Mesenteric fat pad (tissue), 1 donor: ENCODE measurements at places on chromosomes 6 and 20.

GRCh38 chr6:107124934-107125348 is 9.6 kb upstream of the BEND3 start:
- peak; percentile 26 for DNase-seq

DNA sequence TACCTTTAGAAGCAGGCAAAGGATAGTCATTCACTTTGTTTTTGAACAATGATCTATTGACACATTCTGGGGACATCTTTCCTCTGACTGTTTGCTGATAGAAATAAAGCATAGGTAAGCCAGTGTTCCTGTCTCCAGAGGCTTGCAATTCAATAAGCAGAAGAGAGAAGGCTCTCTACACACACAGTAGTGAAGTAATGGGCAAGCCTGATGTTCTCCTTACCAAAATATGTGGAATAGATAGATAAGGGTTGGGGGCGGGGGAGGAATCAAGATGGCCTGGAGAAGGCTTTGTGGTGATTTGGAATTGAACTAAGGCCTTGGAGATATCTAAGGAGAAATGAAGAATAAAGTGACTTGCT is 27.3 kb downstream of the PAQR8 start:
- no peak for DNase-seq

DNA sequence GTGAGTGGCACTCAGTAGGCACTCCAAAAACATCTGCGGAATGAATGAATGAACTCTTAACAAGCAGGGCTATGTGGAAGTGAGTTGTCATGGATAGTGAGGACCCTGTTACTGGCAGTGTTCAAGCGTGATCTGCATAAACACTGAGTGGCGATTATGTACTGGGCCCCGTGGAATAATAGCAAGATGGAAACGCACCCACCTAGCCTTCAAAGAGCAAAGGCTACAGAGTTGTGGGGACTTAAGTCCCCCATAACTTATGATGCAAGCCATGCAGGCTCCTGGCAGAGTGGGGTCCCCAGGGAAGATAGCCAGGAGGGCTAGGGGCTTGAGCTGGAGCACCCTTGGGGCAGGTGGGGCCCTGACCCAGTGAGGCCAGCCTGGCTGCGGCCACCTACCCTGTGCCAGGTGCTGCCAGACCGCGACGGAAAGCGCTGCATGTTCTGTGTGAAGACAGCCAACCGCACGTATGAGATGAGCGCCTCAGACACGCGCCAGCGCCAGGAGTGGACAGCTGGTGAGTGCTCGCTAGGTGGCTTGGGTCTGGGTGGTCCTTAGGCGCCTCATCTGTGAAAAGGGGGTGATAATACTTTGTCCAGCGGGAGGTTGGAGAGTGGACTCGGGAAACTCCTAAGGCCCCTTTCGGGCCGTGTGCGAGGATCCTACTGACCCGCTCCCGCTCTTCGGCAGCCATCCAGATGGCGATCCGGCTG is 20.0 kb downstream of the DEF6 start:
- no peak for DNase-seq

DNA sequence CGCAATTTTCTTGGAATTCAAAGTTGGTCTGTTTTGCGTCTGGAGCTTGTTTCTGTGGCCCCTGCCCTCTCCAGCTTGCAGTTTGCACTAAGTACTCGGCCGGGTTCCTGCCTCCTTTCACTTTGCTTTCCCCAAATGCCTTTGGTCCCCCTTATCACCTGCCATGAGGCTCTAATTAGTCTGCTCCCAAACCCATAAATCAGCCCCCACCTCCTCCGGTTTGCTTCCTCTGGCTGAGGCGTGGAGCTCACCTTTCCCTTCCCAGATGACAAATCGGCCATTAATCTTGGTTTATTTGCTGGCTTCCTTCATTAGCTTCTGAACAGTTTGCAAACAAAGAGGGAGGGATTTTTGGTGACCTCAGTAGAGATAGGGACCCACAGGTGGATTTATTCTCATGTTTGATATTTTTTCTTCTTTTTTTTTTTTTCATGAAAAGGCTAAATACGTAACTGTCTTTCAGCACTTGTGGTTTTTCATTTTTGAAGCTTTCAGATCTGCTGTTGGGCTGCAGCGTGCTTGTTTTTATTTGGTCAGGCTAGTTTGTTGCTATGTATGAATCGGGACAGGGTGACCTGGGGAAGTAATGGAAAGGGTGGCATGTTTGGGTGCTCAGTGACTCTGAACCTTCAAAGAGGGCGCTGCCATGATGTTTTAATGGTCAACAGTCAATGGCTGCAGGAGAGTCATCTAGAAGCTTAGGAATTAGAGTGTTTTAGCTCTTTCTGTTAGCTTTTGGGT is 121.7 kb upstream of the JAG1 start:
- no peak for DNase-seq

DNA sequence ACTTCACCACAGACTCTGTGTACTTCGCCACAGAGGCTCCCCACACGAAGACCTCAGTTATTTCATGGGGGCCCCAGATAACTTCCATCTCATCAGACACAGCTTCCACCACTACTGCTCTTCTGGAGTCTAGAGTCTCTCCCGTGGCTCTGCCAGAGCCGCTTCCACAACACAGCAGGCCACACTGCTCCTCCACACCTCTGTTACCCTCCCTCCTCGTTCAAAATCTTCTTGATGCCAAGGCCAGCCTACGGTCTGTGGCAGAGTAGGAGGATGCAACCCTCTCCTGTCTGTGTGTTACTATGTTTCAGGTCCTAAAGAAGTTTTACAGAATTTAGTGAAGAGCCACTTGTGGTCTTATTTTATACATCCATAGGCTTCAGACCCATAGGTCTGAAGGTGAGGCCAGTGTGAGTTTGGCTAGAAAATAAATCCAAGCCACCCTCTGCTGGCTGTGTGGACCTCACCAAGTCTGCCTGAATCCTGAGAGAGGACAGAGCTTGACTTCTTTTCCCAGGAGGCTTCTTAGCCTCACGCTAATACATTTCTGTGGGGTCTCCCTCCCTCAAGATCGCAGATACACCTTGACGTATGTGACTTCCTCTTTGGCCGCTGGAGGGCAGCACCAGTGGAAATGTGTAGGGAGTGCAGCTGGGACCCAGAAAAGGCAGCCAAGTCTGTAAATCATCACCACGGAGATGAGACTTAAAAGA is 197.7 kb downstream of the FAXC start:
- DNase-seq, result no peak

GRCh38 chr6:146369866-146370265 is 173.8 kb upstream of the RAB32 start:
- DNase-seq, result no peak

DNA sequence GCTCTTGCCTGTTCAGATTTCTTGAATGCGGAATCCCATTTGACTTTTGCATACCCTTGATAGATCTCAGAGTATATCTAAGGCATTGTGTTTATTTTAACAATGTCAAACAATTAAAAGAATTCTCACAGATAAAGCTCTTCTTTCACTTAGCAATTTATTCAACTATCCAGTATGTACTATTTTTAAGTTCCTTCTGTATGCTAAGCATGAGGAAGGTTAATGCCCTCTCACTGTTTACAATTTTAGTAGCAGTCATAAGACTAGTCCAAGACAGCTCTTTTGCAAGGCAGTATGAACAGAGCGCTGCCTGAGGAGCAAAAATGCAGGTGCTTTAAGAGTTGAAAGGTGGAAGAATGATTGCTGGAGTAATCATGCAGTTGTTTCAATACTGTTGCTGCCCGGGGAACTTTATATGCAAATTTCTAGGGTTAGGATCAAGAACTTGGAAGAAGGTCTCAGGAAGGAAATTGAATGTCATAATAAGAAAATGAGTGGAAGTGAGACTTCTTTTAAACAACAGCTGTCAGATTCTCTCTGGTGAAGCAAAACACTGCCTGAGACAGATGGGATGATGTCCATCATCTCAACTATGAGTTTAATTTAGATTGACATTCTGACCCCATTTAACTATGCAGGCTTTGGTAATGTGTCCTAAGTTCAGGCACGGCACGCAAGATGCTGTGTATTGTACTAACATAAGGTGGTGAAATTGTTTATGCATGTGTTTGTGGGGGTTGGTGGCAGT is 1303.5 kb upstream of the CITED2 start:
- no peak for DNase-seq

- DNase-seq, result no peak
Observed at GRCh38 chr6:137352859-137353258, 133.7 kb upstream of the IFNGR1 start.

DNA sequence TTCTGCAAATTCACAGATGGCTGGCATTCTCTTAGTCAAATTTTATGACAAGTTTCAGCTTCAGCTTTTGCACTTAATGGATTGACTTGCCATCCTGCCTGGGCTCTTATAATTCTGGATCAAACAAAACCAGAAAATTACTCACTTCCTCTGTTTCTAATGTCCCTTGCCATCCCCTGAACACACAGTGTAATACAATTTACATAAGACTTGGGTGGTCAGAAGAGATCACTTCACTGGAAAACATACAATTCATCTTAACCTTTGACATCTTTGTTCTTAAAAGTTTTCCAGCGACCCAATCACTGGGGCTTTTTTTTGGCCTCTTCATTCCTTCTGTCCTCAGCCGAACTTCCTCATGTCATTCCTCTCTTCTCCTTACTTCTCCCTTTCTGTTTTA is 199.0 kb downstream of the ARHGAP18 start:
- no peak for DNase-seq

DNA sequence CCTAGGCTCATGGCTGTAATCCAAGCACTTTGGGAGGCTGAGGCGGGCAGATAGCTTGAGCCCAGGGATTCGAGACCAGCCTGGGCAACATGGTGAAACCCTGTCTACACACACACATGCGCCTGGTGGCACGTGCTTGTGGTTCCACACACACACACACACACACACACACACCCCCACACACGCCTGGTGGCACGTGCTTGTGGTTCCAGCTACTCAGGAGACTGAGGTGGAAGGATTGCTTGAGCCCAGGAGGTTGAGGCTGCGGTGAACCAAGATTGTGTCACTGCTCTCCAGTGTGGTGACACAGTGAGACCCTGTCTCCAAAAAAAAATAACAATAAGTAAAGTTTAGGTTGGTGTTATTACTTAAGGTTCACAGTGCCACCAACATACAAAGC is 165.8 kb downstream of the ZFAND3 start:
- no peak for DNase-seq

DNA sequence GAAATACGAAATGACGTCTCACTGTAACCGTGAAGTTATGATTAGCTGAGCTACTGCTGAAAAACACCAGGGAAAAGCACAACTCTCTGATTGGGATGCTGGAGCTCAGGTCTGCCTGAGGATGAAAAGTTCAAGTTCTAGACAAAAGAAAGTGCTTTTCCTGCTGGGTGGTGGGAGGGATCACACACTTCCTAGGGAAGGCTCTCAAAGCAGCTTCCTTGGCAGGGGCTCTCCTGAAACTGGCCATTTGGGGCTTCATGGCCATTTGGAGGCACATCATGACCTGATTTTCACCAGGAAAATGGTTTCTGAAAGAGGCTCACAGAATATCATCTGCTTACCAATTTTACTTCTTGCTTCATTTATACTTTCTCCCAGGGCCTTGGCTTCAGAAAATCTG is 97.1 kb upstream of the KCNK16 start:
- no peak for DNase-seq

DNA sequence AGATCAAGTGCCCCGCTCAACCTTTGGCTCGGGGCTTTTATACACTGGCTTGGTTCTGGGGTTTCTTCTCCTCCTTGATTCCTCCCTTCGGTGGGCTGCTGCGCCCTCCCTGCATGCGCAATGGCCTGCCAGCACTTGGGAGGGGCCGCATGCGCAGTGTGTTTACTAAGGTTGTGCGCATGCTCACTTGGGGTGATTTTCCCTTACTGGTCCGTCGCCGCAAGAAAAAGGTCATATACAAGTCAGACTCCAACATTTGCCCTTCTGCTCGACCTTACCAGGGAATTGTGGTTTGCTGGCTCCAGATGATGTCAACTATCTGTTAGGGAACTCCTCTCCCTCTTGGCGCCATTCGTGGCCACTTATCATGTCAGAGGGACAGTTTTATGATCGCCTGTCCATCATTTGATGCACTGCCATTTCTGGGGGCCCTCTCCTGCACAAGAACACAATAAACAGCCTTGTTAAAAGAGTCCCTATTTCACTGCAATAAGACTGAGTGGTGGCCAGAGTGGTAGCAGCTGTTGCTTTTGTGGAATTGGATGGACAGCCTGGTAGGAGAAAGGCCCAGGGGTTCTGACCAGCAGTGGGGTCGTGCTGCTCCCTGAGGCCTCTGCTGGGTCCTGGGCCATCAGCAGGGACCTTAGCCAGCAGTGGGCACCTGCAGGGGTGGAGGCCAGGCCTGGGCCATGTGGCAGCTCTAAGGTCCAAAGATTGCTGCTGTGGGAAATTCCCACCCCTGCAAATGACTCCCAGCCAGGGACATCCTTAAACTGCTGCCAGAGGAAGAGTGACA is 2.8 kb upstream of the LBP start:
- DNase-seq, result no peak

- no peak for DNase-seq
Observed at GRCh38 chr20:62310757-62311121, 7.9 kb downstream of the ADRM1 start.

- DNase-seq, result no peak
Observed at GRCh38 chr6:13526727-13527670, 39.6 kb upstream of the GFOD1 start.

- no peak for DNase-seq
Observed at GRCh38 chr6:91824331-91824730, 1237.5 kb upstream of the MAP3K7 start.

GRCh38 chr6:159693894-159694545 is 979 bp upstream of the SOD2 start:
- DNase-seq, result no peak

GRCh38 chr6:55088902-55089301 is 85.4 kb upstream of the HCRTR2 start:
- no peak for DNase-seq

- no peak for DNase-seq
Observed at GRCh38 chr6:76448109-76448508, 375.6 kb upstream of the IMPG1 start.

DNA sequence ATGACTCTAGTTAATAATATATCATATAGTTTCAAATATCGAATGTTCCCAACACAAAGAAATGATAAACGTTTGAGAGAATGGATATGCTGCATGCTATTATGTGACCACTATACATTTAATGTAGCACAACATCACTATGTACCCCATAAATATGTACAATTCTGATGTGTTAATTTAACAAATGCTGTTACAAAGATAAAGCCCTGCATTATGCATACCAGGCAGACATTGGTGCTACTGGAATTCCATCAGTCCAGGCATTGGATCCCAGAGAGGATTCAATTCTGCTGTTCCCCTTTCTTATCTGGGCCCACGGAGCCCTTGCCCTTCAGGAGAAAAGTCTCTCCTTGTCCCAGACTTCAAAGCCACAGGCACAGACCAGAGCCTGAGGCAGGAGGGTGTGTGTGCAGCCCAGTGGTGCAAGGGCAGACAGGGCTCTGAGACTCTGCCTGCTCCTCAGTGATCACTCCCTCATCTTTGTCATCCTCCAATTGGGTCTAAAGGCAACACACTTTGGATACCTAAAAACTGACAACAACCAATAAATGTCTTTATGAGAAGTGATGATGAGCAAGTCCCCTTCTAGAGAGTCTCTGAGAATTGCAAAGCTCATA is 45.2 kb downstream of the PSMG4 start:
- peak; percentile 16 for DNase-seq

DNA sequence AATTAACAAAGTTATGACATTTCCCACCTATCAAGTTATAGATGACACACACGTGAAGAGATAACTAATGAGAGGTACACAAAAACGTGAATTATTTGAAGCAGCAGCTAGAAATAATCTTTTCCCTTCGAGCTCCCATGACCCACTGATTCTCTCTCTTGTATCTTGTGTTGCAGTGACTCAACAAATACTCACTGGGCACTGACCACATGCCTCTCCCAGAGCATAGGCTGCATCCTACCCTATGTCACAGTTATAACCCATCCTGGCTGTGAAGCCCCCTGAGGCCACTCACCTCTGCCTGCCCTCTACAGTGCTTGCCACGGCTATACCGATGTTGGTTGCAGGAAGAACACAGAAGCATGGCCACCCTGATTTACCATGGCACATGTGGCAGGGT is 91.8 kb downstream of the INSM1 start:
- no peak for DNase-seq
